ENCODE measurements at places on chromosomes 11 and 22.

GRCh38 chr11:2459796-2460531 is 15.2 kb downstream of the KCNQ1 start:
- DNase-seq, result no peak

GRCh38 chr11:24762076-24762475 is 265.2 kb downstream of the LUZP2 start:
- no peak for DNase-seq

DNA sequence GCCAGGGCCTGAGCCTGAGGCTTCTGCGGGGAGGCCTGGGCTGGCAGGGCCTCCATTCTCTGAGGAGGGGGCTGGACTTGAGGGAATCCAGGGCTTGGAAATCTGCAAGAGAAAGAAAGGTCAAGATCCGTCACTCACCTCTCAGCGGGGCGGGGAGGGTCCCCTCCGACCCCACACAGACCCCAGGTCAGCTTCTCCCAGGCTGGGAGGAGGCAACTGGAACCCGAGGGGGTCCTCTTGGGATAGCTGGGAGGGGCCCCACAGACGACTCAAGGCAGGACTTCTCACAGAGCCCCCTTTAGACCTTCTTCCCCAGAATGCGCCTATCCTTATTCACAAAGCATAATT is 11.0 kb downstream of the TNKS1BP1 start:
- no peak for DNase-seq

DNA sequence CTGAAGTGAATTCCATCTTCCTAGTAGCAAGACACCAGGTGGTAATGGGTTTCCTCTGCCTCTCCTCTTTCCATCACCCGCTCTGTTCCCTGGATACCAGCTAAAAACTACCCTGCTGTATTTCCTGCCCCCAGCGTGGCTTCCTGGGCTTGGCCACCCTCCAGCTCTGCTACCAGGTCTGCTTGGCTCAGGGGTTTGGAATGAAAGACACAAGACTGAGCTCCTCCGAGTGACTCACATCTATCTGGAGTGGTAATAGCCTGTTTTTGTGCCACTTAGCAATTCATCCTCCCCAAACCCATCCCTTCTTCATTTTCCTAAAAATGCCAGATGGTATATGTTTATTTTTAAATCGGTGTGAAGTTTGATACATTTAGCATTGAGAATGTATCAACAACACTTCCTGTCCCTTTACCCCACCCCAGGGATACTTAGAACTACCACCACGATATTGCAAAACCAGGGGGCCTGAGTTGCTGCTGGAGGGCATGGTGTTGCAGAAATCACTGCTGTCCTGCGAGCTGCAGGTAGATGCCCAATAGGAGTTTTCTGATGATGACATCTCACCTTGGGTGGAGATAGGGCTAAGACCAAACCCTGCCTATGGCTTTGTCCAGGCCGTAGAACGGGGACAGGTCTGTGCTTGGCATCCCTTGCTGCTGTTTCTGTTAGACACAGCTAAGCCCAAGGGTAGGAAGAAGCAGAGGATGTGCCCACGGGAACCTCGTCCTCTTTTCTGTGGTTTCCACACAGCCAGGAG is 7.5 kb upstream of the MICAL3 start:
- DNase-seq, result no peak

DNA sequence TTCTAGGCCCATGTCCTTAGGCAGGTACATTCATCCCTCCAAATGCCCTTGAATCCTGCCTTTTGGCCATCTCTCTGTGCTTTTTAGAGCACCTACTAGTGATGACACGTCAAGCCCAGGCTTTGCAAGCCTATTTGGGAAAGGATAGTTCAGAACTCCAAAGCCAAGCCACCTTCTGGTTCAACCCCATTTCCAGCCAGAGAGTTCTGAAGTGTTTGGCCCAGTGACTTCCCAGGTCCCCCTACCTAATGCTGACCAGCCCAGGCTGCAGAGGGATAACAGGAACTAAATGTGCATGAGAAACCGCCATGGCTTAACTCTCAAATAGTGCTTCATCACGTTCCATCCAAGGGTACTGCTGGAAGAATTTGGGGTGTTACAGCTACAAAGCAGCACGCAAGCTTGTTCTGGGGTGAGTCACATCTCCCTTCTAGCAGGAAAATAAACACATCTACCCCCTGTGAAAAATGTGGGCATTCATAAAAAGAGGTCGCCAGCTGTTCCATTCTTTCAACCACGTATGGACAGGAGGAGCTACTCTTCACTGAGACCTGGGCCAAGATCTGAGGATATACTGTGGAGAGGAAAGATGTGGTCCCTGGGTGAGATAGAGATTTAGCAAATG is 2.0 kb upstream of the FXYD6 start:
- no peak for DNase-seq

DNA sequence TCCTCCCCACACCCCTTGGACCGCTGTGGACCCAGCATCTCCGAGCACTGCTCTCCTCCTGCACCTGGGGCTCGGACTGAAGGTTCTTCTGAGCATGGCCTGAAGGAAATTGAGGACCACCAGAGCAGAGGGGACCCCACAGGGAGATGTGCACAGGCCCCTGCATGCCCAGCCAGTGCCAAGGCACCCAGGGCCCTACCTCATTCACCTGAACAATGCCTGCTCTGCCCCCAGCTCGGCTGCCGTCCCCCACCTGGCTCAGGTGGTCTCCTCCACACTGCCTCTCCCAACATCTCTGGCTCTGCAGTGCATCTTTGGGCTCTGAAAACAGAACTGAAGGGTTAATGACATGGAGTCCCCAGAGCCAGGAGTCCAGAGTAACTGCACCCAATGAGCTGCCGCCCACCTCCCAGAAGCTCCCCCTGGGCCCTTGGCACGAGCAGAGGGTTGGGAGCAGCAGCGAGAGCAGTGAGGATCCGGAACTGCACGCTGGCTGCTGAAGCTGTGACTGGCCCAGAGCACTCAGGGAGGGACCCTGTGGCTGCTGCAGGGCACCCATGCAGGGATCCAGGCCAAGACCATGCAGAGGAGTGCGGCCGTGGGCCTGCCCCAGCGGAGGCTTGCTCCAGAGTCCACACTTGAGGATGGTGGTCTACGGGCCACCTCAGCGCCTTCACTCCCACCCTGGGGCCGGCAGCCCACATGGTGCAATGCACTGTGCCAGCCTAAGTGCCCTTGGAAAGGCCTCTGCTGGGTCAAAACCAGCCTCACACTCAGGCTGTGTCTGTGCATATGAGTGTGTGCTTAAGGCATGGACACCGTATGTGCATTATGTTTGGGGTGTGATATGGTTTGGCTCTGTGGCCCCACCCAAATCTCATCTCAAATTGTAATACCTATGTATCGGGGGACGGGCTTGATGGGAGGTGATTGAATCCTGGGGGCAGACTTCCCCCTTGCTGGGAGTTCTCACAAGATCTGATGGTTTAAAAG is 686.1 kb downstream of the TBC1D22A start:
- DNase-seq, result no peak

GRCh38 chr11:80593648-80594374 is 1153.0 kb upstream of the TENM4 start:
- DNase-seq, result no peak

- DNase-seq, result no peak
These were observed 7.0 kb downstream of the DIXDC1 start for GRCh38 chr11:111944139-111944538.
